ENCODE measurements at places on chromosomes 3 and 15. TPM values are rescaled to one million over a fixed set of nuclear protein-coding genes. Genes with fewer than 3 reads are reported as not detected.

DNA sequence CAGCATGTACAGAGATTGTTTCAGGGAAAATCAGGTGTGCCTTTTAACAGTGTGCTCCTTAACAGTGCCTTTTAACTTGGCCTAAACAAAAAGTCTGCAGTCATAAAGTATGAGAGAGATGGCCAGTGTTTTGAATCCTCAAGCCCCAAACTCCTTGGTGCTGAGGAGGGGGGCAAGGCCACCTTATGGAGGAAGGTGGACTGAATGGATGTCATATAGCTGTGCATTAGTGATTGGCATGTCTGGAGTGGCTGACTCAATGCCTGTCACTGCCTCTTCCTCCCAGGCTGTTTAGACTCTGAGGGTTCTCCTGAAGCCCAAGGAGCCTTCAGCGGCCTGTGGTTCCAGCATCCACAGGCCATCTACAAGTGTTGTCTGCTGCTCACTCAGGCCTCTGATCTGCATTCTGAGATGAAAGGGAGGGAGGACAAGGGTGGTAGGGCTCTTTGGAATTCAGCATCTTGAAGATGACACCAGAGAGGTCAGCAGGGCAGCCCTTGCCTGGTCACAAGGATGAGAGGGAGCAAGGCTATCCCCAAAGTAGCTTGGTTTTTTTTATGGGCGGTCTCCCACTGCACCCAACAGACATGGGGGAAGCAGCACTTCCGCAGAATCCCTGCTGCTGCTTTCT, 1.5 kb downstream of the FOXL2NB start:
- H3K4me1 ChIP-seq, result peaks cover 11% of the 10 kb centered on the region
- H3K36me3 ChIP-seq, result no peaks in the 10 kb centered on the region
- H3K27ac ChIP-seq, result no peak overlapping the region
- DNase-seq, result no peak
- H3K4me3 ChIP-seq, result no peak overlapping the region

DNA sequence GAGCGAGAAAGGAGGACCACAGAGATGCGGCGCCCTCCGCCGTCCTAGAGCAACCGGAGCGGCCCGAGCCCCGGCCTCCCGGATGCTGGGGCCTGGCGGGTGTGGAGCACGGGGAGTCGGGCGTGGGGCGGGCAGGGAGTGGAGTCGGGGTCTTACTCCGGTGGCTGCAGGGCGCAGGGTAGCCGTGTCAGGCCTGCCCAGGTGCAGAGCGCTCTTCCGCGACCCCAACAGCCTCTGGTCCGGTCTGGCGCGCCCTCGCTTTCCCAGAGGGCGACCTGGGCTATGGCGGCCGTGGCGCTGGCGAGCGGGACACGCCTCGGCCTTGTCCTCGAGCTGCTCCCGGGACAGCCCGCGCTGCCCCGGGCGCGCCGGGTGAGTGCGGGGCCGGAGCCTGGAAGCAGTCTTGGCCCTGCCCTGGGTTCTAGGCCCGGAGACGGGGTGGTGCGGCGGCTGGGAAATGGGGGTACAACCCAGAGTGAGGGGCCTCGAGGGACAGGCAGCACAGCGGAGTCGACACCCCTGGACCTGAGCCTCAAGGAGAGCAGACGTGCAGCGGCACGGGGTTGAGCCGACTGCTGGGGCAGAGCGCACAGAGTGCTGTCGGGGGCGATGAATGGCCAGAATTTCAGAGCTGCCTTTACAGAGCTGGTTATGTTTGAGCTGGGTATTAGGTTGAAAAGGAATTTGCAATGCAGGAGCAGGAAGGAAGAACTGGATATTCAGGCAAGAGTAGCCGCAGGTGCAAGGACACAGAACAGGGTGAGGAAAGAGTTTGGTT, at the start of gene ZNF662:
ZNF662 (plus strand) TSS at position 73 of the 778 bp plus-strand sequence. CDS start 1,973 bp downstream, outside the sequence.
- peak within 1 kb of the TSS; percentile 37 for H3K27ac ChIP-seq
- no peaks in the 10 kb centered on the region for H3K27me3 ChIP-seq
- peak within 1 kb of the TSS; percentile 67 for H3K4me3 ChIP-seq

DNA sequence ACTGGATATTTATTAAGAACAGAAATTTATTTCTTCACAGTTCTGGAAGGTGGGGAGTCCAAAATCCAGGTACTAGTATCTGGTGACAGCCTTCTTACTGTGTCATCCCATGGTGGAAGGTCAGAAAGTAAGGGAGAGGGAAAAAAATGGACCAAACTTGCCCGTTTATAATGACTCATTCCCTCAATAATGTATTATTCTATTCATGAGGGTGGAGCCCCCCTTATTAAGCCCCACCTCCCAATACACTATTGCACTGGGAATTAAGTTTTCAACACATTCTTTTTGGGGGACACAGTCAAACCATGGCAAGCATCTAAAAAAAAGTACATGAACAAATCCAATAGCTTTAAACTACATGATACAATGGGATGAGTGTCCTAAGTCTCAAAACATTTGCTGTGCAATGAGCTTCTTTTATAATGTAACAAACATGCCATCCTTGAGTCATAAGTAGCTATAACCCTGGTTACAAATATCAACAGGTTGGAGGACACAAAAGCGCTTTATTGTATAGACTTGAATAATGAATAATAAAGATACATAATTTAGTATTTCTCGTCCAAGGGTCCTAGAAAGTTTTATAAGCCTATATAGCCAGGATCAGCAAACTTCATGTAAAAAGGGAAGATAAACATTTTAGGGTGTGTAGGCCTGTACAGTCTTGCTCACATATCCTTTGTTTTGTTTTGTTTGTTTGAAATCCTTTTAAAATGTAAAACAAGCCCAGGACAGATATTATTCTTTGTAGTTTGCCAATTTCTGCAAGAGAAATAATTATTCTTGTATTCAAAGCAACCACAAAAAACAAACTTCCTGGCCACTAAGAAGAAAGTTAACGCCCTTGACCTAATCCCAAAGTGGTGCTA, 160.6 kb upstream of the RAP2B start:
- H3K36me3 ChIP-seq, result no peaks in the 10 kb centered on the region
- DNase-seq, result no peak
- no peaks in the 10 kb centered on the region for H3K27me3 ChIP-seq
- H3K4me3 ChIP-seq, result no peak overlapping the region
- H3K4me1 ChIP-seq, result peaks cover 4% of the 10 kb centered on the region

GRCh38 chr3:127720985-127721935, 48.5 kb downstream of the ABTB1 start:
- no peak overlapping the region for H3K27ac ChIP-seq
- H3K4me3 ChIP-seq, result no peak overlapping the region
- peaks cover 4% of the 10 kb centered on the region for H3K36me3 ChIP-seq
- DNase-seq, result no peak
- H3K4me1 ChIP-seq, result peaks cover 11% of the 10 kb centered on the region
- no peaks in the 10 kb centered on the region for H3K27me3 ChIP-seq

GRCh38 chr3:57682284-57682683, 10.6 kb downstream of the DENND6A start:
- no peaks in the 10 kb centered on the region for H3K4me1 ChIP-seq
- H3K36me3 ChIP-seq, result peaks cover 18% of the 10 kb centered on the region
- no peak overlapping the region for H3K4me3 ChIP-seq
- DNase-seq, result no peak
- H3K27ac ChIP-seq, result no peak overlapping the region

GRCh38 chr3:9422712-9423424, 25.5 kb downstream of the SETD5 start:
- H3K4me3 ChIP-seq, result no peak overlapping the region
- H3K27me3 ChIP-seq, result no peaks in the 10 kb centered on the region
- DNase-seq, result peak; percentile 97
- peak overlapping the region; percentile 91 for H3K27ac ChIP-seq

GRCh38 chr15:62505762-62506161, 340.7 kb upstream of the C2CD4B start:
- no peak overlapping the region for H3K4me3 ChIP-seq
- no peak for DNase-seq
- H3K27ac ChIP-seq, result no peak overlapping the region
- no peaks in the 10 kb centered on the region for H3K27me3 ChIP-seq

DNA sequence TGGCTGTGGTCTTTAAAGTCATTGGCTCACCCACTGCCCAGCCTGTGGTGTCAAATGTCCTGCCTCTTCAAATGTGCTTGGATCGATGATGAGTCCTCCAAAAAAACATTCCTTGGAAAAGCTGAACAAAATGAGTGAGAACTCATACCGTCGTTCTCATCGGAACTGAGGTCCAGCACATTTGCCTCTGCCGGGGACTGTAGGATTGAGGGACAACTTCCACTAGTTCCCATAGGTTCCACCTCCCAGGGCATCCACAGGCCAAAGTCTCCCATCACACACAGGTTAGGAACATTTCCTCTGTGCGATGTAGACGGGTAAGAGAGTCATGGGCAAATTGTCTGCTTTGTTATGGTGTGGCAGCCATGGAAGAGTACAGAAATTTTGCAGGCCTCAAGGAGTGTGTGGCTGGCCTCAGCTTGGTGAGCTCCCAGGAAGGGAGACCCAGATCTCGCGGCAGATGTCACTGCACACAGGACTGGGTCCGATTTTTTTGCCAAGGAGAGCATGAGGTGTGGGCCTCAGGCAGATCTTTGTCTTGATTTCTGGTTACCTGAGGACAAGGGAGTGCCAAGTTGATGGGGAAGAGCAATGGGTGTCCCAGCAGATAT, 115.7 kb downstream of the SNRPN start:
- no peaks in the 10 kb centered on the region for H3K27me3 ChIP-seq
- no peak overlapping the region for H3K4me3 ChIP-seq
- no peak for DNase-seq
- H3K27ac ChIP-seq, result no peak overlapping the region
- H3K4me1 ChIP-seq, result no peaks in the 10 kb centered on the region

DNA sequence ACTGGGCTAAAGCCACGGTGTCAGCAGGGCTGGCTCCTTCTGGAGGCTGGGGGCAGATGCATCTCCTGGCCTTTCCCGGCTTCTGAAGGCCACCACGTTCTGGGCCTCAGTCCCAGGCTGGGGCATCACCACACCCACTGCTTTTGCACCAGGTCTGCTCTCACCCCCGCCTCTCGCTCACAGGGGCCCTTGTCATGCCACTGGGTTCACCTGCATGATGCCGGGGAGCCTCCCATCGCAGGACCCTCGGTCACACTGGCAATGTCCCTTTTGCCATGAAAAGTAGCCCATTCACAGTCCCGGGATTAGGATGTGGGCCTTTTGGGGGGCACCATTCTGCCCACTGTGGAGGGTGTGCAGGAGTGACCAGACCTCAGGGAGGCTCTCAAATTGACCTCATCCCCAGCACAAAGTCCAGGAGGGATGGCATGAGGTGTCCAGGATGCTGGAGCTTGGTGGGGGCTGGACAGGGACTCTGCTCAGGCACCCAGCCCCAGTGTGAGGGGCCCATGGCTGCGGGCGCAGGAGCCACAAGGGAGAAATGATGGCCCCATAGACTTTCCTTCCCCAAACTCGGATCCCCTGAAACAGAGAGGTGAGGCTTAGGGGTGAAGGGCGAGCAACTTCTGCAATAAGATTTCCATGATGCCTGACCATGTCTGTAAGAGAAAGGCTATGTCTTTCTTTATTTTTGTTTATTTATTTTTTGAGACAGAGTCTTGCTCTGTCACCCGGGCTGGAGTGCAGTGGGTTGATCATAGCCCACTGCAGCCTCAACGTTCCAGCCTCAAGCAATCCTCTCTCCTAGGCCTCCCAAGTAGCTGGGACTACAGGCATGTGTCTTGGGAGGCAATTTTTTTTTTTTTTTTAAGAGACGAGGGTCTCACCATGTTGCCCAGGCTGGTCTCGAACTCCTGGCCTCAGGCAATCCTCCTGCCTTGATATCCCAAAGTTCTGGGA, 189.1 kb downstream of the GOLGA6L6 start:
- no peaks in the 10 kb centered on the region for H3K36me3 ChIP-seq
- H3K27ac ChIP-seq, result no peak overlapping the region
- no peaks in the 10 kb centered on the region for H3K4me1 ChIP-seq
- no peaks in the 10 kb centered on the region for H3K27me3 ChIP-seq
- no peak overlapping the region for H3K4me3 ChIP-seq
- DNase-seq, result no peak

The SNURF gene
- 18.3 TPM for polyA plus RNA-seq

The SMAD3 gene
- polyA plus RNA-seq, result 29.4 TPM

The RLBP1 gene
- polyA plus RNA-seq, result 2.8 TPM
